ENCODE measurements at places on chromosomes 7 and 10.

DNA sequence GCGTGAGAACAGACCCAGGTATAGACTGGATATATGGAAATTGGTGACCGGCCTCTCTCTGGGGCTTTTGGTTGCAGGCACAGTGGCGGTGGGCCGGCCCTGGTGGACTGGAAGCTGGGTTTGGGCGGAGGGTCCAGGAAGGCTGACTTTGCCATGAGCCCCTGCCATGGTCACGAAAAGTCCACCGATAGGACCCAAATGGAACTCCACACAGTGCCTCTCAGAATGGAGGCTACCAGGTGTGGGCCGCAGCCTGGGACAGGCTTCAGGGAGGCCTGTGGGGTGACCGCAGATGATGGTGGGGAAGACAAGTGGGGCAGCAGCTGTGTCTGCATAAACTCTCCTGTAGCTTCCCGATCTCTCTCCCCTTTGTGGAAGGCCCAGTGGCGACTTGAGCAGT, 123.2 kb downstream of the DNAJB6 start:
- DNase-seq: peak; percentile 46

DNA sequence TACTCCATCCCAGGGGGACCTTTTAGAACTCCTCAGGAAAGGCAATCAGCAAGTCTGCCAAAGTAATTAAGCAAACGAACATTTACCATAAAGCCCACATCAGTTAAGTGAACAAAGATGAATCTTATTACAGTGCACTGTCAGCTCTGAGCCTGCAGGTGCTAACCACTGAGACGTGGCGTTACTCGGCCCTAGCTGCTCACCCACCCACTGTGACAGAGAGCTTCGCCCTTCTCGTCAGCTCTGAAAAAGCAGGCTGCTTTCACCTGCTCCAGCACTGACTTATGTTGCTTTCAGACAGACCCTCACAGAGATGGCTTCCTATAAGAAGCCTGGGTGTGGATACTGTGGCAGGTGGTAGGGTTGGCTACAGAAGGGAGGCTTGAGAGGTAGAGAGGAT, 57.7 kb upstream of the KCNIP2 start:
- no peak for DNase-seq

DNA sequence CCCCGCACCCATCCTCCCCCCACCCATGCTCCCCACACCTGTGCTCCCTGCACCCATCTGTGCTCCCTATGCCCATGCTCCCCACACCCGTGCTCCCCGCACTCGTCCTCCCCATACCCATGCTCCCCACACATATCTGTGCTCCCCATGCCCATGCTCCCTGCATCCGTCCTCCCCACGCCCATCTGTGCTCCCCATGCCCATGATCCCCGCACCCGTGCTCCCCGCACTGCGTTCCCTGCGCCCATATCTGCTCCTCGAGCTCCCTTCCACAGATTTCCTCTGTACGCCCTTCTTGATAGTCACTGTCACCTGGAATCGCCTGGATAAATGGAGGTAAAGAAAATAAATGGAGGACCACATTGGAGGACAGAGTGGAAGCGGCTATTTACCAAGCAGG, 9.9 kb downstream of the DIP2C start:
- no peak for DNase-seq

- DNase-seq: no peak
These were observed 49.8 kb downstream of the PODXL start for GRCh38 chr7:131506597-131506996.

GRCh38 chr7:25005658-25006057, 25.7 kb upstream of the OSBPL3 start:
- DNase-seq: peak; percentile 47

DNA sequence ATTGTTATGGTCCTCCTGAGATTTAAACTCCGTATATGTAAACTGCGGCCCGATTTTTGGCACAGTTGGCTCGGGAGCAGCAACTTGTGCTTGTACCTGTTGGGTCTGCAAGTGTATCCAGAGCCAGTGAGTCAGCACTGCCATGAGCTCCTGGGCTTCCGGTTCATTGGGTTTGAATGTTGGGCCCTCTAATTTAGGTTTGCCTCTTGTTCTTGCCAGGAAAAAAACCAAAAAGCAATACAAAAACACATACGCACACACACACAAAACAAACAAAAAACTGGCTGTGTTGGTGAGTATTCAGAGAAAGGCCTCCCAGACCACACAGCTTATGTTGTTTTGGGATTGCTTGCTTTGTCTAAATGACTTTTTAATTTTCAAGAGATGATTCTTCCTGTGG, 26.3 kb downstream of the SND1 start:
- no peak for DNase-seq

- peak; percentile 52 for DNase-seq
These were observed 2.0 kb downstream of the MASTL start for GRCh38 chr10:27157150-27157549.

DNA sequence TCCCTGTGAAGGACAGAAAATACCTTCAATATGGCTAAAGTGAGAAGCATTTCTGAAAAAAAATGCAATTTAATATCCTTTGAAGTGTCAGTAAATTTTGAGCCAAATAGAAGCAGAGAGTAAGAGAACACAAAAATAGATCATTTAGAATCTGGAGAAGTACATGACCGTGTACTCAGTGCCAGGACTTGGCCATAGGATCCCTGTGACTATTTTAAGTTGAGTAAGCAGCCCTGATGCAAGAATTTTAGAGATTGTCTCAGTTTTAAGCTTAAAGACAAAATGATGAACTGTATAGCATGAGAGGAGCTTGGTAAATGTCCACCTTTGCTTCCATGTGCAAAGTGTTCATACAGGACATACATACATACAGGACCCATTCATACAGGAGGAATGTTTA, 2.5 kb downstream of the PTER start:
- DNase-seq: no peak

DNA sequence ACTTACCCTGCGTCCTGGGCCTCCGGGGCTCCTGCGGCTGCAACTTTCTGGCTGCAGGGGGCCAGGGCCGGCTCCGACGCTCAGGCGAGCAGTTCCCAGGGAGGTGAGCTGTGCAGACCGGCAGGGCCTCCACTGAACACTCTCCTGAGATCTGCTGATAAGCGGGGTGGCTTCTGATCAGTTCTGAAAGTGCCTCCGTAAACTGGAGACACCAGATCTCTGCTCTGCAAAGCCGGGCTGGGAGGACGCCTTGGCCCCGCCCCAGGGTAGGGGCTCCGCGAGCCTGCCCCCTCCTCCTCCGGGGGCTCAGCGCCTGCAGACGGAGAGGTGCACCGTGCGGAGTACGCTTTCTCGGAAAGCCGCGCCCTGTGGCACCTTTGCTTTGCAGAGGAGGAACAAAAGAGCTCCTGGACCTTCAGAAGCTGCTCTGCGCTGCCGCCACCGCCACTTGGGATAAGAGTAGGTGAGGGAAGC, 141.3 kb upstream of the VKORC1L1 start:
- peak; percentile 70 for DNase-seq

- no peak for DNase-seq
These were observed 109.5 kb upstream of the ZEB1 start for GRCh38 chr10:31209478-31209877.

- DNase-seq: no peak
These were observed 7.8 kb upstream of the TRDMT1 start for GRCh38 chr10:17209302-17209701.

GRCh38 chr7:78212476-78213060, 414.0 kb downstream of the PHTF2 start:
- no peak for DNase-seq

DNA sequence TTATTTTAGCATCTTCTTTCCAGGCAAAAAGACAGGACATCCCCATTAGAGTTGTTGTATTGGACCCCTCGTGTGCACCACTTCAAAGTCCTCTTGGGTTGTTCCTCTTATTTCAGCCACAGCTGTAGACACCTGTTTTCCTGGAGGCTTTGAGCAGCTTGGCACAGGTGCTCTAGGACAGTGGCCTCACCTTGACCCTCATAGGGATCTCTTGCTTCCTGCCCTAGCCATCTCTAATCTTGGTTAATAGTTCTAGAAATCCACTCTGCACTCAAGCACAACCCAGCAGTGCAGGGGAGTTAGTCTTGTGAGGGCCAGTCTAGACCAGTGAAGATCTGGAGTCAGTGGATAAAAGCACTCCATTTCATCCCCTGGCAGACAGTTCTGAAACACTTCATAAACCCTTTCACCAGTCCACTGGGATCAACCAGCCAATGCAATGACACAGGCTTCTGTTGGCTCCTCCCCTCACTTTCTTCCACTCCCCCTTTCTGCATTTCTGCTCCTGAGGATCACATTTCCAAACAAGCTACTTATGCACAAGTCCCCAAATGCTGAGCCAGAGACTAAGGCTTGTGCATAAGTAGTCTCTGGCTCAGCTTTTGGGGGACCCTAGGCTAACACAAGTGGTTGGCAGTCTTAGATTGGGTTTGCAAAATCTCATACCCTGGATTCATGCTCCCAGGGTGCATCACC, 131.5 kb upstream of the LAMB4 start:
- no peak for DNase-seq

GRCh38 chr7:118183428-118183785, 557 bp upstream of the LSM8 start:
- peak; percentile 71 for DNase-seq

GRCh38 chr10:93080350-93081046, 6.8 kb downstream of the CYP26A1 start:
- DNase-seq: peak; percentile 83

GRCh38 chr10:28593811-28594210, 60.9 kb downstream of the WAC start:
- DNase-seq: no peak

DNA sequence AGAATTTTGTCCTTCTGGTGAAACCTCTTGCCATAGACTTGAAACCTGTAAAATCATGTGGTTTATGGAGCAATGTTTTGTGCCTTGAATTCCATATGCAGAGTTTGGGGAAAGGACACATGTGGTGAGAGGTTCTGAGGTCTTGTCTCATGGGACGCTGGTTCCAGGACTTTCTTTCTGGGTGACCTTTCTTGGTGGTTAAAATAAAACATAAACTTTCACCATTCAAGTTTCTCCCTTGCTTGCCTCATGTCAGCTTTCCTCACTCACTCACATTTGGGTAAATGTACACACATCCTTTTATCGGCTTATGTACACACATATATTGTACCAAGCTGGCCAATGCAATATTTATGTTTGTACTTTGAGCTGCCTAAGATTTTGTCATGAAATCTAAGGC, 144.9 kb upstream of the CELF2 start:
- no peak for DNase-seq

DNA sequence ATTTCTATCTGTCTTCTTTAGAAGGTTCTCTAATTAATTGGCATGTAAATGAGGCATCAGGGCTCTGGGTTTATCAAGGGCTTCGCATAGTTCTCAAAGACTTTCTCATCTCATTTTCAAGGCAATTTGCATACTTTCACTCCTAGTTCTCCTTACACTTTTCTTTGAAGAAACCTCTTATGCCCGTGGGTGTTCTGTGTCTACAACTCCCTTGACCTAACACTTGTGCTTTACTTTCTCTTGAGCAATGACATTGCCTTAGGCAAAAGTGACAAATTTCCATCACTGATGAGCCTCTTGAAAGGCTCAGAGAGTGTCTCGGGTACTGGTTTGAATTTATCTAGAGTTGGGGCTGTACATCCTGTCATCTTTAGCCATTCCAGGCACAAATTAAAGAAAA, 74.7 kb upstream of the ITPRID1 start:
- DNase-seq: no peak

DNA sequence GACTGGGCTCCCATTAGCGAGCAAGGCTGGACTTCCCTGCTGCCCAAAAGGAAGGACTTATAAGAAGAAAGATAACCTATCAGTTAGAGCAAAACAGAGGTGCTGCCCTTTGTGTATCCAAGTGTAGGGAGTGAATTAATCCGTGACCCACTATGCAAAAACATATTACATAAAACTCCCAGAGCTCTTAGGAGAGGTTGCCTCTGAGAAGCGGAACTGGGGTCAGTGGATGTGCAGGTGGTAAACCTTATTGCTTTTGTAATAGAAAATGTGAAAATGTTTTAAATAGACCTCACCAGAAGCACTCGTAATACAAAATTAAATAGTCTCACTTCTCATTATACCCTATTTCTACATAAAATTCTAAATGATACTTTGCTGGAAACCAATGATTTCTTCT, 17.1 kb upstream of the IL6 start:
- no peak for DNase-seq

GRCh38 chr10:45075216-45075615, 74.5 kb downstream of the ZNF22 start:
- no peak for DNase-seq

GRCh38 chr7:20825555-20825954, 38.9 kb upstream of the SP8 start:
- DNase-seq: no peak
